ENCODE measurements at places on chromosomes 7 and 10.

DNA sequence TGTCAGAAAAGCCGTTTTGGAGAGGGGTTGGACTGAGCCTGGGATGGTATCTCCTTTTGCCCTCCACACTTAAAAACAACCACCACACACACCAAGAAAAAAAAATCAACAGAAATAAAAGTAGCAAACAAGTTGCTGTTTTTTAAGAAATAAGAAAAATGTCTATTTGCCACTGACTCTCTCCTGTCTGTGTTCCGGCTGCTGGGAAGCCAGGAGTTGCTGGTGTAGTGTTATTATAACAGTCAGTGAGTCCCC is 163 bp downstream of the EGR2 start:
- DNase-seq: no peak

- no peak for DNase-seq
Observed at GRCh38 chr10:45446858-45447257, 72.8 kb downstream of the ALOX5 start.

DNA sequence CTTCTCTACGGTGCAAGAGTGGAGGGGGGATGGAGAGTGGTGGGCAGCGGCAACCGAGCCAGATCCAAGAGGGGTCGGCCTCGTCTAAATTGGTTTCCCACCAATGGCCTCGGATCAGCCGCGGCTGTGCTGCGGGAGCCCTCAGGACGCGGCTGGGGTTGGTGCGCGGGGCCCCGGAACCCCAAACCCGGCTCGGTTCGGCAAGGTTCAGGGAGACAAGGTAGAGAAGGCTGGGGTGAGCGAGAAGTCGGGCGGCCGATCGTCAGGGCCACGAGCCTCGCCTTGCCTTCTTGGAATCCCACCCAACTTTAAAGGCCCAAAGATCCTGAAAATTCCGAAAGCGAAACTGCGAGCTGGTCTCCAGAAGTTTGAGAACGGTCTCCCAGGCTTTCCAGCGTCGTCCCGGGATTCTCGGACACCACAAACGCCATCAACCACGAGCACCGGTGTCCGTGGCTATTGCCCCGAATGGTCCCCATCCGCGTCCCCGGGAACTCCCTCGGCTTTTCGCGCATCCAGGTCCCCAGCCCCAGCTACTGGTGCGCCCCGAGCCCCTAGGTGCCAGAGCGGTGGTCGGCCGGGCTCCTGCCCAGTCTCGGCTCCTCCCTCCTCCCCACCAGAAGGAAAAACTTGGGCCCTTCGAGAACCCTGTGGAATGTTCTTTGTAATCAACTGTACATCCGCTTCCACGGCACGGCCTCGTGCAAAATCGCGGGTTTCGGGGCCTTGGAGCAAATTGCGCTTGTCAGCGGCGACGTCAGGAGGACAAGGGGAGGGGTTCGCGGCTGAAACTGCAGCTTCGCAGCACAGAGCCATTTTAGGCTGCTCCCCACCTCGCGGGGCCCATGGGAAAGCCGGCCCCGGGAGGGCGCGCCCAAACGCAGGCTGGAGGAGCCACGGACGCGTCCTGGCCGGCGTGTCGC is 3.2 kb downstream of the SFMBT2 start:
- peak; percentile 41 for DNase-seq

- DNase-seq: no peak
Observed at GRCh38 chr7:158539711-158540146, 47.9 kb downstream of the PTPRN2 start.

- DNase-seq: no peak
Observed at GRCh38 chr7:29495653-29496052, 68.0 kb upstream of the PRR15 start.

DNA sequence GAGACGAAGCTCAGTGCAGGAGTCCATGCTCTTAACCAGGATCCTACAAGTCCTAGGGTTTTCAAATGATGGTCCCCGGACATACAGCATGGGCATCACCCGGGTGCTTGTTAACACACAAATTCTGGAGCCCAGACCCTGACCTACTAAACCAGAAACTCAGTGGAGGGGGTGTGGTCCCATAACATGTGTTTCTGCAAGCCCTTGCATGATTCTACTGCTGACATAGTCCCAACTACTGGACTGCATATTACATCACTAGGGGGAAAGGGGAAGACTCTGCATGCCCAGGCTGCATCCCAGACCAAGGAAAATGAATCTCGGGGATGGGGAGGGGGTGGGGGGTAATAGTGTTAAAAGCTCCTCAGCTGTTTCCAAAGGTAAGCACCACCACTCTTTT is 40.3 kb downstream of the GRB10 start:
- no peak for DNase-seq

DNA sequence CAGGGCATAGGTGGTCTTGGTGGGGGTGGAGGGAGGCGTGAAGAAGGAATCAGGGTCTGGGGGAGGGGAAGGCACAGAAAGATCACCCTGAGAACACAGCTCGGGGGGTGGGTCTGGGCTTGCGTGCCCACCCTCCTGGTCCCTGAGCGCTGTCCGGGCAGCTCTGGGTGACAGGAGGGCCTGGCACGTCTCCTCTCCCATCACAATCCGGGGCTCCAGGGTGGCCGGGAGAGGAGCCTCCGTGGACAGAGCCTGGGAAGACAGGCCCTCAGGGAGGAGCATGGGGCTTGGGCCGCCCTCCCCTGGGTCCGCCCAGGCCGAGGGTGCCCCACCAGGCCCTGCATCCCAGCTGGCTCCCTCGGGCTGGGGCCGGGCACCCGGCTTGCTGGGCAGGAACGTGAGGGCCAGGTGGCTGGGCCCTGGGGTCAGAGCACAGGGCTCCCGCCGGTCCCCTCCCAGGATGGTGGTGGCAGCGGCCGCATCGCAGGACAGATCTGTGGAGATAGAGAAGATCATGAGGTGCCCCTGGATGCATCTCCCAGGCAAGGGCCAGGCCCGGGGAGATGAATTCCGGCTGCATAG is 3.1 kb downstream of the NACAD start:
- no peak for DNase-seq

- no peak for DNase-seq
Observed at GRCh38 chr10:71918992-71919391, 45.2 kb upstream of the CHST3 start.

GRCh38 chr7:120927454-120928103 is 23.0 kb upstream of the ING3 start:
- no peak for DNase-seq

DNA sequence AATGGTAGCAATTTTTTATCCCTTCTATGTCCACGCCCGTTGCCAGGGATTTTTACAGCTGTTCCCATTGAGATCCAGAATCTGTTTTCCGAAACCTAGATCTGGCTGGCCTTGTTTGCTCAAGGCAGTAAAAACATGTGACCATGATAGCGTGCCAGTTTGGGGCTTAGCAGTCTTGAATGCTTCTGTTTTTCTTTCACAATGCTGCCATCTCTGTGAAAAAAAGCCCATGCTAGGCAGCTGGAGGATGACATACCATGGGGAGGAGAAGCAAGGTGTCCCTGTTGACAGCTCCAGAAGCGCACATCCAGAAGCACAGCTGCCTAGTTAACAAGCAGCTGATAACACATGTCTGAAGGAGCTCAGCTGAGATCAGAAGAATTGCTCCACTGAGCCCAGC is 2.2 kb upstream of the ZNF92 start:
- DNase-seq: no peak

DNA sequence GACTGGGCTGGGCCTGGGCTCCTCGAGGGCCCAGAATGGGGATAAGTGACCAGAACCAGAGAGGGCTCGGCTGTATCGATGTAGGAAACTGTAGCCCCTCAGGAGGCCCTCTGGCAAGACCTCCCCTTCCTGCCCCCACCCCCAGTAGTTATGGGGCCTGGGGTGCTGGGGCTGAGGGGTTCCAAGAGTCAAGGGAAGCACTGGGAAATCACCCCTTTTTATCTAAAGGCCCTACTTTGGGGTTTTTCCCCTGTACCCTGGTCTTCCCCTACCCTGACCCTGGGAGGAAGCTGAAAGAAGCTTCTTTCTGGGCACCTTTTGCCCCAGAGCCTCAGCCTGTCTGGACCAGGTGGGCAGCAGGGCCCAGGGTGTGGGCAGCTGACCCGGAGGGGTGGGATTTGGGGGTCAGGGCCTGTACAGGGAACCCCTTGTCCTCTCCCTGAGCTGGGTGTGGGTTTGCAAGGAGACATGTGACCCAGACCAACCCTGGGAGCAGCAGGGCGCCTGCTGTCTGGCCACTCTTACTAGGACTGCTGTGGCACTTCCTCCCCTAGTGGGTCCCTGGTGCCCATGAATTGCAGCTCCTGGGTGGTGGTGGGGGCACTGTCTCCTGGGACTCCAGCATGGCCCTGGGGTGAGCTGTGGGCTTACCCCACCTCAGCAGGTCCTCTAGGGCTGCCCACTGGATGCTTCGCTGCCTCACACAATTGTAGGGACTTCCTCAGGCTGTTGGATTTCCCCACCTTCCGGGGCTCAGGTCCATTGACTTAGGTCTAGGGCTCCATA is 1.5 kb downstream of the IRF5 start:
- no peak for DNase-seq

- no peak for DNase-seq
Observed at GRCh38 chr7:1742555-1743303, 72.7 kb downstream of the ELFN1 start.

GRCh38 chr10:126124046-126124445 is 227.7 kb downstream of the FANK1 start:
- DNase-seq: no peak

GRCh38 chr10:96225119-96225518 is 46.2 kb downstream of the BLNK start:
- DNase-seq: no peak

GRCh38 chr7:154881026-154881425 is 121.9 kb downstream of the PAXIP1 start:
- DNase-seq: no peak

DNA sequence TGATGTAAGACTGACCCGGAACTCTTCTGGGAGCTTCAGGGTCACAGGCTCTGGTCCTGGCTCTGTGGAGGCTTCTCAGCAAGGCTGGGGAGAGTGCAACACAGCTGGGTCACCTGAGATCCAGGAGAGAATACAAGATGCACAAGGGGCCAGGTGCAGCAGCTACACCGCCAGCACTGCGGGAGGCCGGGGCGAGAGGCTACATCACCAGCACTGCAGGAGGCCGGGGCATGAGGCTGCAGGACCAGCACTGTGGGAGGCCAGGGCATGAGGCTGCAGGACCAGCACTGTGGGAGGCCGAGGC is 44.3 kb downstream of the PDGFA start:
- no peak for DNase-seq

DNA sequence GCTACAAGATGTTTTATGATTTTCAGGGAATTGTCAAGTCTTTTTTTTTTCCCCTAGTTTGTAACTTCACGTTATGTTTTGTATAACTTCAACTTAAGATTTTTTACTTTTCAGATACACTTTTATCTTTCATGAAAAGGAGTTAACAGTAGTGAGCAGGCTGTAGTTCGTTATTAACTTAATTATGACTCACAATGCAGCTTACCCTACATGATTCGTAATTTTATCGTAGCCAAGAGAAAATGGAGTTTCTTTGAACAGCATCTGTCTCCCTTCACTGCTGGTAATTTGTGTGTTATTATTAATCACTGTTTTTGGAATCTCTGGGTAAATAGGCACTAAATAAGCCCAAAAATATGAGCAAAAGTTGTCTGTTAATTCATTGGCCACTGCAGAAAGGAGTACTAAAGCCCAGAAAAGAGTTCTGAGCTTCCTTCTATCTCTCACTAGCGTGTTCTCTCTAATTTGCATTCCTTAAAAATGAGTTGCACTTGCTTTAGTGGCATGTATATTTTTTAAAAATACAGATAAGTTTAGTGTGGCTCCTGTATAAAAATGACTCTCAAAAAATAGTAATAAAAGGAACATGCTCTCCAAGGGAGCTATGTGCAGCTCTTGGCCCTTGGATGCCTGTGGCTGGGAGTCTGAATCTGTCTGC is 36.1 kb downstream of the RALA start:
- no peak for DNase-seq

- DNase-seq: no peak
Observed at GRCh38 chr10:99442394-99442793, 12.0 kb upstream of the GOT1 start.

GRCh38 chr7:128713794-128714193 is 25.4 kb upstream of the CALU start:
- DNase-seq: no peak

GRCh38 chr7:157430721-157431120 is 93.9 kb downstream of the DNAJB6 start:
- DNase-seq: no peak

- DNase-seq: no peak
Observed at GRCh38 chr7:142690554-142691182, 58.6 kb upstream of the PRSS1 start.

DNA sequence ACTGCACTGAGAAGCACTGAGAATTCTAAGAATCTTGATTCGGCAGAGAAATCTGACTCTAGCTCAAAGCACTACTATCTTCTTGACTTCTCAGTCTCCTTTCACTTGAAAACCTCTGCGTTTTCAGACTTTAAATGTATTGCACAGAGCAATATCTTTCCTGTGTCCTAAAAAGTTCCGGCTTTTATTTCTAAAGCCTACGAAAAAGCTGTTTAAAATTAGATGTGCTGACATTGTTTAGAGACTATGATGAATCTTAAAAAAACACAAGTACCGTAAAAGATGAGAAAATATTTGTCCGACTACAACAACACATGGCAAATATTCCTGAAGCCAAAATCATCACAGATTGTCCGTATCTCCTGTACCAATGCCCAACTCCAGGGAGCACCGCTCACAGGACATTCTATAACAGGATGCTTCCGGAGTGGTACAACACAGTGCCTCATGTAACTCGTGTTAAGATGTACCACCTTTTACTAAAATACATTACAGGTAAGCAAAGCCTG is 136.9 kb downstream of the CUBN start:
- no peak for DNase-seq

DNA sequence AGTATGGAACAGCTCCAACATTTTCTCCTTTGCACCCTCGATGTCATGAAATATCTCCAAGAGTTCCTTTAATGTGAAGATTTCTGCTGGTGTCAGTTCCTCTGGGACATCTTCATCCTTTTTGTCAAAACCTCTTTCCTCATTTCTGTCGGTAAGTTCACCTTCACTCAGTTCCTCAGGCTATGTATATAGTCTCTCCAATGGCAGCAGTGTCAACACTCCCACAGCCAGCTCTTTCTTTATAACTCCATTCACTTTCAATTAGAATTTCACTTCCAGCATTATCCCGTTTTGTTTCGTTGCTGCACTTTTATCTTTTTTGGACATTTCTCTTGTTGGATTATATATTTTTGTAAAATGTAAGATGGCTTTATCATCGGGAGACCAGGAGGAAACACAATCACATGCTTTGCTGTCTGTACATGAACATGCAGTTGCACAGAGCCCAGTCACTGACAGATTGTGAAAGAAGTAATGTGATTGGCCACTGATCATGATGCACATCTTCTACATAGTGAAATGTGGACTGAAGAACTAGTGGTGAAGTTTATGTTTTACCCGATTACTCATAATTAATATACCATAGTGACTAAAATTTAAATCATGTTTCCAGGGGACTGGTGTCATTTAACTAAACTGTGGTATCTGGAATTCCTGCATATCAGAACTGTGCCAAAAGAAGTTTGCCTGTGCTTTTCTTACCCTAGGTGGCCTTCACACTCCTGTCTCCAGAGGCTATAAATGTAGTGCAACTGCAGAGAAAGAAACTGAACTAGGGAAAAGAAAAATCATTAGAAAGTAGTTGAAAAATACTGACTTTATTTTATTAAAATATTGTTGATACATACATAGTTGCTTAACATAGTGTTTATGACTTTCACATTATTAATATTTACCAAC is 289.6 kb downstream of the PPP1R3A start:
- DNase-seq: no peak
